Smooth muscle cell of the brain vasculature (primary cell): ENCODE measurements at places on chromosomes 5 and 9.

DNA sequence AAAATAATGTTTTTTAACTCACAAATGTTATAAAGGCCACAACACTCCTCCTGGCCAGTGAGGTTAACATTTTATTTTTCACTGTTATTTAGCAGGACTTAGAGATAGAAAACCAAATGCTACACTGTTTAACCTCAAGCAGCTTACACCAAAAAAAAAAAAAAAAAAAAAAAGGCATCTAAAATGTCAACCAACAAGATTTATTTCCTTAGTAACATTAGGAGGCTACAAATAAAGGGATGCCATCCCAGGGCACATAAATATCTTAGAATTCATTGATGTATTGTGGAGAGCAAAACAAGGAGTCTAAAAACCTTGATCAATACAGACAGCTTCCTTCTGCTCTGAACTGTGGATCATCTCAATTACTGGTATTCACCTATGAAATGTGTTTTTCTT, 53.7 kb downstream of the ELAVL2 start:
- no peak for DNase-seq

DNA sequence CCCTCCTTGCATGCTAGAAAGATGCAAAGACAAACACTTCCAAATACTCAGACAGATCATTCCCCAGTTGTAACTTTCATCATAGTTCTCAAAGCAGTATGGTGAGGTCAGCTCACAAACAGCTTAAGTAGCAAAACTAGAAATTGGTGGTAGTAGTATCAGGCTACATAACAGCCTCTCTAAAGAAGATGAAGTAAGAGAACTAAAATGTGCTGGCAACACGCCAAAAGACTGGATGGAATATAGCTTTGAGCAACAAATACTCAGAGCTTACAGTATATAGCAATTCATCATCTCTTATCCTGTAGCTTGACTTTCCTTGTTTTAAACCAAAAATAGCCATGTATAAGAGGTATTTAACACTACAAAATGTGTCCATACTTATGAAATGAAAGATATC, 7.5 kb downstream of the PFDN1 start:
- DNase-seq, result peak; percentile 84

- no peak for DNase-seq
Observed at GRCh38 chr5:168288349-168289245, 2.8 kb upstream of the WWC1 start.

- DNase-seq, result no peak
Observed at GRCh38 chr9:130030651-130031127, 12.3 kb downstream of the FNBP1 start.

GRCh38 chr9:2396622-2397285, 224.8 kb upstream of the VLDLR start:
- no peak for DNase-seq
